ENCODE measurements at places on chromosomes 7 and 10. TPM values are rescaled to one million over a fixed set of nuclear protein-coding genes. Genes with fewer than 3 reads are reported as not detected.

RBM20 gene
- polyA plus RNA-seq: not detected

COL17A1 gene
- 2,244 TPM for polyA plus RNA-seq

- DNase-seq: no peak
Measured at GRCh38 chr10:27470885-27471284, 33.2 kb upstream of the RAB18 start.

DNA sequence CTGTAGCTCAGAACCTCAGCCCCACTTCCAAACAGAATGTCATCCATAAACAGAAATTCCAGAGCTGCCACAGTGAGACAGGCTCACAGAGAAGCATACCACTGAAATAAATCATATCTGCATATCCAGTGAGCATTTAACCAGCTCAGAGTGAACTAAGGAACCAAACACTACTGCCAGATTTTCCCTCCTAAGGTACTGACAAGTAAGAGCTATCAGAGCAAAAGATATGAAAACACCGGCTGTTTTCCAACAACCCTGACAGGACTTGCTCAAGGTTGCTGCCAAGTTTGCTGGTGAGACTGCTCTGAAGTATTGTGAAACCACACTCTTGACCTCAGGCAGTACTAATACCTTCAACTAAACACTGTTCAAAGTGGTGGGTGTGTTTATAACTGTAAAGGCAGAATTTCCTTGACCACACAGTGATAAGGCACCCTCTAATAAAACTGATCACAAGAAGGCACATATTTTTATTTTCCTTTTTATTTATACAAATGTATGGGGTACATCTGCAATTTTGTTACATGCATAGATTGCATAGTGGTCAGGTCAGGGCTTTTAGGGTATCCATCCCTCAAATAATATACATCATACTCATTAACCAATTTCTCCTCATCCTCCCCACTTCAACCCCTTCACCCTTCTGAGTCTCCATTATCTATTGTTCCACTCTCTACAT is 18.3 kb downstream of the SGMS1 start:
- peak; percentile 96 for DNase-seq

DNA sequence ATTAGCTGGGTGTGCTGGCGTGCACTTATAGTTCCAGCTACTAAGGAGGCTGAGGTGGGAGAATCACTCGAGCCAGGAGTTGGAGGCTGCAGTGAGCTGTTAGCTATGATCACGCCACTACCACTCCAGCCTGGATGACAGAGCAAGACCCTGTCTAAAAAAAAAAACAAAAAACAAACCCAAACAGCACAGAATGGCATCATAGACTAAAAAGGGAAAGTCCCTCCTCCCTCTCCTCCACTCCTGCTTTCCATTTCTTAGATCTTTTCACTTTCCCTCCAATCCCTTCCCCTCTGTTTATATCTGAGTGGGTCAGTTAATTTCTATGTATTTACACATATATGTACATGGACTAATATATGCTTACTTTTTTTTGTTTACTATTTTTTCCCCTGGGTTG is 10.4 kb upstream of the PIP4K2A start:
- DNase-seq: no peak

DNA sequence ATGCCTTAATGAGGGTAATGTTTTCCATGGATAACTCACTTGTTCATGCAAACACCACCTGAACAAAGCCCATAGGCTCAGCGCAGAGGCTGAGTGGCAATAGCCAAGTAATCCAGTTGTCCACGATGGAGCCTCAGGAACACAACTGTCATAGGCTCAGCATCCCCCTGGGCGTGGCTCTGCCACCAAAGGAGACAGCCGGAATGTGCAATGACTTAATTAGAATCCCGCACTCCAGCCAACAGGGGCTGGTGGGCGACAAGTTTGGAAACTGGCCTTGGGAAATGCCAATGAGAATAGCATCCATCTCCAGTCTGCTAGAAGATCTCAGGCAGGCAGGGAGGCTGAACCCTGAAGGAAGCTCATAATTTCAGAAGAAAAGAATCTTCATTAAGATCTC is 411.7 kb upstream of the NRP1 start:
- DNase-seq: no peak

Measured in mammary epithelial cell (primary cell).